ENCODE measurements at places on chromosomes 7 and 10.

GRCh38 chr7:157550300-157551275, 213.8 kb downstream of the DNAJB6 start:
- no peak for DNase-seq

- DNase-seq: no peak
Measured at GRCh38 chr7:137093198-137093597, 224.7 kb downstream of the CHRM2 start.

DNA sequence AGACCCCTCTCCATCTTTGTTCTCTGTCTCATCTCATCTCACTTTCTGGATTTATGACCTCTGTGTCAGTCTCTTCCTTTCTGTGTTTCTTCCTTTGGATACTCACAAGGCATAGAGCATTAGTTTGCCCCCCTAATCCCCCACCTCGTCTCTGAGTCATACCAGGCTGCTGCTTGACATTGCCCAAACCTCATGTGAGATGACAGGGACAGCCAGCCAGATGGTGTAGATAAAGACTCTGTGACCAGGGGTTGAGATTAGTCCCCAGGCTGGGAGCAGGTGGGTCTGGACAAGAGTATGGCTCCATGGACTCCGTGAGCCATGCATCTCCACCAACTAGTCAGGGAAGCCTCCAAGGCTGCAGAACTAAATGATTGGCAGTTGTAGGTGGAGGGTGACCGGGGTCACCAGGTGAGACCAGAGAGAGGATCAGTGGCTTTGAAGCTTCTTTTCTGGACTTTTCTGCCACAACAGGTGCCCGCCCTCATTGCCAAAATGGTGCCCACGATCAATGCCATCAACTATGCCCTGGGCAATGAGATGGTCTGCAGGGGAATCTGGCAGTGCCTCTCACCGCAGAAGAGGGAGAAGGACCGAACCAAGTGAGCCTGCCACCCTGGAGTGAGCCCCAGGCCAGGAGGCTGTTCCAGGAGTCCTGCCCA, 13.3 kb downstream of the RGR start:
- DNase-seq: no peak

DNA sequence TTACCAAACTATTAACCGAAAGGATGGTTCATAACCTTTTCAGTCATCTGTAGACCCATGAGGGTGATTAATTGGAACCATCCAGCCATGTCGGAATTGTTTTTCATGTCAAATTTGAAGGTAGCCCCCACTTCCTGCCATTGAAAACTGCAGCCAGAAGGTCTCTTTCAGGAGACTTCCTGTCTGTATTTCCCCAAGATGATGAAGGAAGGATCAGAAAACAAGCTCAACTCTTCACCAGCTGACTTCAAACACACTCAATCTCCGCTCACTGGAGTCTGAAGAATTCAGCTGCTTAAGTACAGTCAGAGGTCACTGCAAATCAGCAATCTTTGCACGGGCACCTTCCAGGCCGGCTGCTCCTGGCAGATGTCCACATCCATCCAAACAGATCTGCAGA, 291.7 kb upstream of the NPVF start:
- no peak for DNase-seq

GRCh38 chr7:11486271-11486670, 345.7 kb downstream of the THSD7A start:
- DNase-seq: no peak

DNA sequence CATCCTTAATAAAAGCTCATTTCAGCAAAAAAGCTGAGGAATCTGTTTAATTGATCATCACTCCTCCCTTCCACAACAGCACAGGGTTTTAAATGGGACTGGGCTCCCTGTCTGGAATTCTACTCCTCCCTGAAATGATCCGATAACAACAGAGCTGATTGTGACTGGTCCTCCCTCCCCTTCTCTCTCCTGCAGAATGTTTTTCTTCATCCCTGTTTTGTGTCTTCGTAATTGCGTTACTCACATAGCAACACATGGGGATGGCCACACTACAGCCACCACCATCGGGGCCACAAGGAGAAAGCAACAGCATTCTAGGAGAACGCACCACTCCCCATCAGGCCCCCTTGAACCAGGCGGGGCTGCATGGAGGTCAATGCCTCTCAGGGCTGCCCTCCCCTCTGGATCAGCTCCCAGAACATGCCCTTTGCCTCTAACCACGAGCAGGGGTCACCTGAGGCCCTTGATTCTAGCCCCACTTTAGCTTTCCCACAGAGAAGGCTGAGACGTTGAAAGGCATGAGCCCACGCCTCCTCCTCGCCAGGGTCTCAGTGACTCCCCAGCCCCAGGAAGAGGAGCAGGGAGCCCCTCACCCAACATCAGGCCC, 152.6 kb downstream of the PLXNA4 start:
- DNase-seq: no peak

DNA sequence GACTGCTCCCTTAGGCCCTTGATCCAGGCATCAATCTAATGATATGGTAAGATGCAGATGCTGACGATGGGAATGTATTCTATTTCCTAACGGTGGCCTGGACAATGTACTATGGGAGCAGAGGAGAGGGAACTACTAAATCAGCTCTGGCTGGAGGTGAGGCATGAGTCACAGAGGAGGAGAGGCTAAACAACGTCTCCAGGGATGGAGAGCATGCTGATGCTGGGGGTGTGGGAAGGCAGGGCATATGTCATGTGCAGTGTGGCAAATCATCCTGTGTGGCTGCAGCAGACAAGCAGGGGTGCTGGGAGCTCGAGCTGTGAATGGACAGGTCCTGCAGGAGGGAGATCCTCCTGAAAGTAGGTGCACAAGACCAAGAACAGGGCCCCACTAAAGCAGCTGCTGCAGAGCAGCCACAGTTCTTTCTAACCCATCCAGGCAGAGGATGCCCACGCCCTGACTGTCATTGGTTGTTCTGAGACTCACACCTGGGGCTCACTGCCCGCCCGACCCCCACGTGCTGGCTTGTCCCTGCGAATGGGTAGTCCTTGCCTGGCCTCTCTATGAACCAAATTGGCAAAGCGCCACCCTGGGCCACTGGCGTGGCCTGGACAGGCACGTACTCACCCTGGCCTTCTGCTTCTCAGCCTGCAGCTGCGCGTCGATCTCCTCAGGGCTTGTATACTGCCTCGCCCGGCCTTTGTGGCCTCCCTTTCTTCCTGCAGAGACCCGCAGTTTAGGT, 4.0 kb downstream of the PDAP1 start:
- peak; percentile 58 for DNase-seq

DNA sequence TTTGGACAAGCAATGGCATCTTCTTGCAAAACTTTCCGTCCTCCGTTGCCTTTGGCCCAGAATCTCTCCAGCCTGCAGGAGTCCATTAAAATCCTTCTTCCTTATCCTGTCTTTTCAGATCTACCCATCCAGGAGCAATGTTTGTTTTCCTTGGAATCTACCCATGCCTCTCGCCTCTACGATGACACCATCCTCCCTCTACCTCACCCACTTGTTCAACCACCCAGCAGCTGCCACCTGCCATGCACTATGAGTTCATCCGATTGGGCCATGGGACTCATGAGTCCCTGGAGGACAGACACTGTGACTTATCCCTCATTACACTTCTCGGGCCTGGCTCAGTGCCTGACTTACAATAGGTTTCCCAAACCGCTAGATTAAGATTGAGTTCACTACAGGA, 26.8 kb upstream of the MGMT start:
- no peak for DNase-seq

GRCh38 chr10:6748029-6748428, 168.0 kb upstream of the PRKCQ start:
- DNase-seq: peak; percentile 42

DNA sequence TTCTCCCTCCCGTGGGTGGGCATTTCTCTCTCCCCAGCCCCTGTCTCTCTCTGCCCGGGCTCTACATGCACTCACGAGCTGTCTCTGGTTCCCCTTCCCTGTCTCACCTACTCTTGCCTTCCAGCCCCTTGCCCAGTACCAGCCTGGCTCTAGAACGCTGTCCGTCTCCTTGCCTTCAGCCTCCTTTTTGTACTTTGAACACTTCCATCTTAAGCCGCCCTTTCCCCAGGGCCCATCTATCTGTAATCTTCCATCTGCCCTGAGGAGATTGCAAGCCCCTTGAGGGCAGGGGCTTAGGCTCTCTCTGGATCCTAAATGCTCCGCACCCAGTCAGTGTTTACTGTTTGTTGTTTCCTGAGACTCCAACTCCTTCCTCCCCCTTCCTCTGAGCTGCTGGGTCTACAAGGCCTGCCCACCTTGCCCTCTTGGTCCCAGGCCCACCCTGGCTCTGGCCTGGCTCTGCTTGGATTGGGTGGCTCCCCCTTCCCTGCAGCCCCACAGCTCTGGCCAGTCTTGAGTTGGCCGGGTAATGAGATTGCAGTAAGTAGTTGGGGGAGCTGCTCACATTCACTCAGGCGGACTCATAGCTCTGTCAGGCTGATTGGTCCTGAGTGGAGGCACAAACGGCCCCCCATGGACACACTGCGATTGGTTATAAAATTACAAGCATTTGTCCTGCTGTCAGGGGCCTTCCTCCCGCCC, 28.3 kb downstream of the POLL start:
- no peak for DNase-seq

DNA sequence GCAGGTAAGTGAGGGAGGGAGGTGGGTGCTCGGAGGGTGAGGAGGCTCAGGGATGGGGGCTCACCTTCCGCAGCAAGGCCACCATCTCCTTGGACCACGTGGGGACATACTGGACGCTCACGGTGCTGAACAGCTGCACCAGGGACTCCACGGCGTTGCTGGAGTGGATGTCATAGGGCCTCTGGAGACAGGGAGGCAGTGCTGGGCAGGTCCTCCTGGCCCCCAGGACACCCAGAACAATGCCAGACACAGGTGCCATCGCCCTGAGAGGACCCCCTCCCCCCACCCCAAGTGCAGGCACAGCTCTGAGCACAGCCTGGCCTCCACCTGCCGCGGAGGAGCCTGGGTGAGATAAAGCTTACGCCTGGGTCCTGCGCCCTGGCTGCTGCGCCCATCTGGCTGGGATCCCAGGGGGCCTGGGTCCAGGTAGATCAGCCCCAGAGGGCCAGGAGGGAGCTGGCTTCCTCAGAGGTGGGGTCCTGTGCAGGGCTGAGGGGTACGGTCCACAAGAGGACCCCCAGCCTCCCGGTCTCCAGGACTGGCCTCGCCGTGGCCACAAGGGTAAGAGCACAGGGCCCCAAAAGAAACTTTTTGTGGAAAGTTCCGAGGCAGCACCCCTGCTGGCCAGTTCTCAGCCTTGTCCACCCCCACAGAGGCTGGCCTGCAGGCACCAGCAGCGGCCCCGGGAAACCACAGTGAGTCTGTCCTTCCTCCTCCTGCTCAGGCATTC, 37.8 kb downstream of the DPYSL4 start:
- DNase-seq: peak; percentile 4

DNA sequence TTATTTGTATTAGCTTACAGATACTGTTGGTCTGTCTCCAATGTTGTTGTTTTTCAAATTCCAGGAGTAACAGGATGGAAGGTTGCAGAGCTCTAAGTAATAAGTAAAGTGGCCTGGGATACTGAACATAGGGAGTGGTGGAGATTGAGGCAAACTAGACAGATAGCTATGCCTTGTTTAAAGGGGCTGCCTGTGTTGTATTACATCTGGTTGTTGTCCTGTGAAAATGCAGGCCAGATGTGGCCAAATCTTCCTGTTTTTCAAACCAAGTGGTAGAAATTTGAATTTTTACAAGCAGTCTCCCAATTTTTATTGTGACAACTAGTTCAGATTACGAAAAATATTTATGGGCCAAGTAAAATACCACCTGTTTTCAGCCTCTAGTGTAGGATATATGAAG, 33.5 kb downstream of the BICC1 start:
- no peak for DNase-seq

DNA sequence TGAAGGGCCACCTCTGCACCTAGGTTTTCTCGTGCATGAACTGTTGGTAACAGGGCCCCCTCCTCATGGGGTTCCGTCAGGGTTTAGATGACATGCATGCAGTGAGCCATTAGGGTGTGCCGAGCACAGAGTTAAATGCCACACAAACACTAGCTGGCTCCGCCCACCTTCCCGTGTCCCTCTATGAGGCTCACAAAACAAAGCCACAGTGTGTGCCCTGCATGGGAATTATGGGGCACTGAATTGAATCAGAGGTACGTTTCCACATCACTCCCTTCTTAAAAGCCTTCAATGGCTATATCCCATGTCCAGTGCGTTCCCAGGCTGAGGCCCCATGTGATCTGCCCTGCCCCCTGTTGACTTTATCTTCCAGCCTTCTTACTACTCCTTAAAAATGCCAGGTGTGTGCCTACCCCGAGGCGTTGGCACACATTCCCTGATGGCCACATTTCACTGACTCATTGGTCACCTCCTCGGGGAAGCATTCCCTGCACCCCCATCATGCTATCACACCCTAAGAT, 35.7 kb downstream of the GSDME start:
- peak; percentile 29 for DNase-seq

GRCh38 chr7:70787771-70788170, 344.2 kb upstream of the GALNT17 start:
- no peak for DNase-seq

DNA sequence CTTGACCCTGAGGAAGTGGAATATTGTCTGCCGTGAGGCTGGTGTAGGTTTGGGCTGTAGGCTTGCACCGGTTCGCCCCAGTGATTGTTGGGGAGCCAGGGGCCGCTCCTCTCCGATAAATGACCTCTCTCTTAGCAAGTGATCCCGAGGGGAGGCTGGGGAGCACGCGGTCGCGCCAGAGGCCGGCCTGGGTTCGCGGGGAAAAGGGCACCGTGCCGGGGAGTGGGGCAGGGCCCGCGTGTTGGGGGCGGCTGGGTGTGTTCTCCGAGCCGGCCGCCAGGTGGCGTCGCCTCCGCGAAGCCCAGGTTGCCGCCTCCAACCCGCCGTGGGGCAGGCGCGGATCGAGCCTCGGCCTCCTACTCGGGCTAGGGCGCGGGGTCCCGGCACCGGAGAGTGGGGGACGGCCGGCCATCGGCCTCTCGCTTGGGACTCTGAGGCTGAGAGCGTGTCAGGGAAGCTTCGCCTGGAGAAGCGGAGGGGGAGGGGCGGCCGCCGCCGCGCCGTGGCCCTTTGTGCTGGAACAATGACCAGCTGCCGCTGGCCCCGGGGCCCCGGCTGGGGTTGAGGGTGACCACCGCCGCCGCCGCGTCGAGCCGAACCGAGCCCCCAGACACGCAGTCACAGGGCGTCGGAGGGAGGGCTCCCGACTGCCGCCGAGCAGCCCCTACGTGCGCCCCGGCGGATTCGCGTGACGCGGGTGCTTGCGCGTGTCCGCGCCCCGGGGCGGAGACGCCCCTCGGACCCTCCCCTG, 442 bp upstream of the LZTS2 start:
- DNase-seq: peak; percentile 55

- DNase-seq: no peak
Measured at GRCh38 chr10:13016886-13017285, 15.4 kb upstream of the CCDC3 start.
